Fibroblast of lung (primary cell): ENCODE measurements at places on chromosomes 7 and 10.

GRCh38 chr10:86830043-86830591 lies 73.7 kb downstream of the BMPR1A start:
- no peak for DNase-seq

GRCh38 chr10:89327803-89328441 lies at the start of gene IFIT3:
Gene IFIT3, plus strand, starts transcription at chr10:89327997. Its CDS starts 77 bp downstream, at chr10:89328074.
- DNase-seq, result peak; percentile 96

- no peak for DNase-seq
These were observed 1.6 kb upstream of the GOT1 start for GRCh38 chr10:99432047-99432446.

DNA sequence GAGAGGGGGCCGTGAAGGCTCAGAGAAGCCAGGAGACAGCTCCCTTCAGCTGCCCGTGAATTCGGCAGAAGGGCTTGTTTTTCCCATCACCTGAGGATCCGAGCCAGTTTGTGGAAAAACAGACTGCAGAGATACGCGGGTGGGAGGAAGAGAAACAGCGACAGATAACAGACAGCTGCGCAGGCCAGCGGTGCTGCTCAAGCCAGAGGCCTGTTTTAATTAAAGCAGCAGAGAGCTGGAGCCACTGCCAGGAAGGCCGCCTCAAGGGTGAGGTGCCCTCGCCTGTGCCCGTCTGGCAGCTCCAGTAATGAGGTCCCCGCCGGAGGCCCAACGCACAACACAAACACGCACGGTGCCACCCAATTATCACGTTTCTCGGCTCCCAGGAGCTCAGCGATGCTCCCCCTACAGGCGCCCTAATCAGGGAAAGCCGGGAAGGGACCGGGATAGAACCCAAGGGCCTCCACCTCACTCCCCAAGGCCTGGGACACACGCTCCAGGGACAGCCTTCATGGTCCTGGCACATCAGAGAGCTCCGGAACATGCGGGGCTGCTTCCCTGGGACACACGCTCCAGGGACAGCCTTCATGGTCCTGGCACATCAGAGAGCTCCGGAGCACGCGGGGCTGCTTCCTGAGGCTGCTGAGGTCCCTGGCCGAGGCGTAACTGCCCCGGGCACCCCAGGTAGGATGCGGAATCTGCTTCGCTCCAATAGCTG lies 60.6 kb upstream of the DNAAF5 start:
- DNase-seq, result no peak

- DNase-seq, result peak; percentile 29
These were observed 16.8 kb upstream of the KIF20B start for GRCh38 chr10:89684604-89685003.
